ENCODE measurements at places on chromosomes 2 and 18.

- no peak for DNase-seq
Observed at GRCh38 chr2:16197504-16198147, 257.3 kb downstream of the MYCN start.

GRCh38 chr2:8693157-8693821 lies 11.4 kb downstream of the ID2 start:
- DNase-seq: peak; percentile 46

DNA sequence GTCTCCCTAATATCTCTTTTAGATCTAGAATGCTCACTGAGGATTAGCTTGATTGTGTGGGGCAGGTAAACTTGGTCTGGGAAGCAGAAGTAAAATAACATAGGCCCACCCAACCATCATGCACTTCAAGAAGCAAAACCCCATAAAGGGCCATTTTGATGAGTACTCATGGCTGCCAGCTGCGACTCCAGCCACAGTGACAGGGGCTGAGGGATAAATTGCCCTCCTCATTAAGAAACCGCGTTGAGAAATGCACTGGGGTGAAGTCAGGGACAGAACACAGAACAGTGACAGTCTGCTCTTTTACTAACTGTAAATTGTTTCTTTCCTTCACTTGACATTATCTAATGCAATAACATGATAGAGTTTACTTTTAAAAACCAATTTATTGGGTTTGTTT lies 60.2 kb downstream of the RND3 start:
- no peak for DNase-seq

GRCh38 chr2:1989216-1989615 lies 244.9 kb upstream of the PXDN start:
- DNase-seq: no peak

DNA sequence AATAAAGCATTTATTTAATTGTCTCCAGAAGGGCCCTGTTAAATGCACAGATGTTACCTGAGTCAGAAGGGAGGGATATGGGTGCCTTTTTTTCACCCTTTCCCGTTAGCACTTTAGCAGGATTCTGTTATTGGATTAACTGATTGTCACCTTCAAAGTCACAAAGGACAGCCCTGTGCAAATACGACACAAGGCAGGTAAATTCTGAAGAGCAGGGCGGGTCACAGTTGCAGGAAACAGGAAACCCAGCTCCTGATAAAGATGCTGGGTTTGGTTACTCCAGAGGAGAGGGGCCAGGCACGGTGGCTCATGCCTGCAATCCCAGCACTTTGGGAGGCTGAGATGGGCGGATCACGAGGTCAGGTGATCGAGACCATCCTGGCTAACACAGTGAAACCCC lies 11.4 kb upstream of the PKDCC start:
- DNase-seq: no peak

GRCh38 chr2:161352719-161353118 lies 44.5 kb downstream of the PSMD14 start:
- DNase-seq: no peak

GRCh38 chr2:213137064-213137463 lies 14.3 kb downstream of the IKZF2 start:
- DNase-seq: no peak

DNA sequence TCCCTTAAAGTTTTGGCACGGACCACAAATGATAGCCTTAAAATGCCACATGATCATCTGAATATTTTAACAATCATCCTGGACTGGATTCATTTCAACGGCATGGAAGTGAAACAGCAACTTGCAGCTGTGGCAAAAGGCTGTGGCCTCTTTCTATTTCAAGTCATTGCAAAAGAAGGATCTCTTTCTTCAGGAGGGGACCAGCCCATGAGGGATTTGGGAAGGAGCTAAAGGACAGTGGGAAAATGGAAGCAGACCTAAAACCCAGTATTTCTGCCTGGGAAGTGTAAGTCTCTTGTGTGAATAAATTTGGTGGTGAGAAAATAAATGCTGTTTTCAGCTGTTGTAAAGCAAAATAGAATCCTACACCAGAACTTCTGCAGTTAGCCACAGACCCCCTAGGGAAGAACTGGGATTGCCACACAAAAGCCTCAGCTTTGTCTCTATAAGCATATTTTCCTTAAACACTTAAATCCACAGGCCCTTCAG lies 107.3 kb upstream of the ZFP36L2 start:
- no peak for DNase-seq

- no peak for DNase-seq
Observed at GRCh38 chr18:48788373-48788772, 162.4 kb downstream of the SMAD7 start.

GRCh38 chr18:13726972-13727331 lies 479 bp downstream of the RNMT start:
- DNase-seq: no peak

- no peak for DNase-seq
Observed at GRCh38 chr2:173126819-173127218, 51.2 kb downstream of the MAP3K20 start.

DNA sequence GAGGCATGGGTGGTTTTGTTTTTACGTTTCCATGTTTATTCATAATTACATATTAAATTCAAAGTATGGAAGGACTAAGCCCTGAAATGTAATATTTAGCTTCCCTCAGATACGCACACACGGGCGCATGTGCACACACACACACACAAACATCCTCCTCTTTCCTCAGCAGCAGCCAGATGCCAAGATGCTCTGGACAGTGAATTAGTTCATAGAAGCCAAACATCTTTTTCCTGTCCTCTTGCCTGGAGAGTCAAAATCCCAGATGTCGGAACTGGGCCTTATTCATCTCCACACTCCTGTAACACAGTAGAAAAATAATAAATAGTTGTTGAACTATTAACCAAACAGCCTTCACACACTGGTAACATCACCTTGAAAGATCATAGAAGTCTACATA lies 273.1 kb downstream of the SP3 start:
- no peak for DNase-seq

DNA sequence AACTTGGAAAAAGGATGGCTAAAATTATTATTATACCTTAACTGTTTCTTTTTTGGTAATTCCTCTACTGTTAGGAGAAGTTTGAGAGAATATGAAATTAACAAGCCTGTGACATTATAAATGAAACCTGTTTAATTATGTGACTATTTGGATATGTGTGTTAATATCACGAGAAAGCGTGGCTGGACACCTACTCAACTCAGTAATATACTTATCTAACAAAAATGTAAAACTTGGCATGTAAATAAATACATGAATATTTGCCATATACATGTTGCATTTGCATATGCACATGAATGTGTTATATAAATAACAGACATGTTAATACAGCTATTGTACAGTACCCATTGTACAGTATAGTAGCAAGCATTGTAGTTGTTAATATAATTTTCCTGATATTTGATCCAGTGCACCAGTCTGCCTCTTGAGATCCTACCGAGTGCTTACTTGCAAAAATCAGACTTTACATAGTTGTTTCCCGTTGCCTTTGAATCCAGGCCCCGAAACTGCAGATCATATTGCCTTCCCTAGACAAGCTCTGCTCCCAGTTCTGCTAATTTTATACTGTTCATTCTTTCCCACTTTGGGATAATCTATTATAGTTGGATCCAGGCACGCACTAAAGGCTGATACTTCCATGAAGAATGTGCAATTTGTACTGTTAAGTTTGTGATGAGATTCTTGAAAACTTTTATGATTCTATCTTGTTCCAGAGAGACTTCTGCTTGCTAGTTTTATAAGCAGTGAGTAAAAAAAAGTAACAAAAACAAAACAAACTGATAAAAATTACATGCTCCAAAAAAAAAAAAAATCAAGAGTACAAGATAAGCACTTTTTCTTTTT lies 395.6 kb downstream of the ARHGAP15 start:
- DNase-seq: no peak

DNA sequence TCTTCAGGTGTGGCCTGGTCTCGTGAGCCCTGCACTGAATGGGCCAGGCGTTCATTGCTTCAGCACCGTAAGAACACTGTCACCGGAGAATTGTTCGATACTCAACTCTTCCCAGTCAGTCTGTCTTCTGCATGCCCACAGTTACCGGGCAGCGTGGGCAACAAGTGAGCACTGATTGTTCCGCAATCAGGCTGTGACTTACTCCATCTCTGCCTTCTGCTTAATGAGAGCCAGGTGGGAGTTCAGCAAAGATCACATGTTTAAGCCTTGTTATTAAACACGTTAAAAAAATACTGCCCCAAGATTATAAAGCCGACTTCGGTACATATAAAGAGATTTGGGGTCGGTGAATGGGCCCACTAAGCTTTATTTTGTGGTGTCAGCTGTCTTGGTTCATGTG lies 3.7 kb downstream of the STEAP3 start:
- no peak for DNase-seq

DNA sequence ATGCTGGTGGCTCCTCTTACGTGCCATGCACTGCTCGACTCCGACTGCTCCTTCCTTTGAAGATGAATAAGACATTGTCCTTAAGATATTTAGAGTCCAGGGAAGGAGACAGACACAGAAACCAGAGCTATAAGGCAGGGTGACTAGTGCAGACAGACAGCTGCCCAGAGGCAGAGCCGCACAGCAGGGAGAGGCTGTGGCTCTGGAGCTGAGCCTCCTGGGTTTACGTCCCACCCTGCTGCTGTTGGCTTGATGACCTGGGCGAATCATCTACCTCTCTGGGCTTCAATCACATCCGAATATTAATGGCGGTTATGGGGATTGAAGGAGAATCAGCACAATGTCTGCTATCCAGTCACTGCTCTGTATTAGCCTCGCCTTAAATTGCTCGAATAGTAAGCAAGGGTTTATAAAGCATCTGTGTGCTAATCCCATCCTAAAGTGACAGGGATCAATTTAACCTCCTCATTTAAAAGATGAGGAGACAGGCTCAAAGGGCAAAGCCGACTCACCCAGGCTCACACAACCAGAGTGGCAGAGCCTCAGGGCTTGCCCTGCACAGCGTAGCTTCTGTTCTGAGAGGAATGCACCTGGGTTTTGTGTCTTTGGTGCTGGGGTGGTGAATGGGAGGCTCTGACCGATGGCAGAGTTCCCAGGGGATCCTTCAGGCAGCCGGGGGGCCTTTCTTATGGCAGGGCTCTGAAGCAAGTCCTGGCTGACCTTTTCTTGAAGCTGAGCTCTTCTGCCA lies 284.1 kb downstream of the MYCN start:
- DNase-seq: no peak

DNA sequence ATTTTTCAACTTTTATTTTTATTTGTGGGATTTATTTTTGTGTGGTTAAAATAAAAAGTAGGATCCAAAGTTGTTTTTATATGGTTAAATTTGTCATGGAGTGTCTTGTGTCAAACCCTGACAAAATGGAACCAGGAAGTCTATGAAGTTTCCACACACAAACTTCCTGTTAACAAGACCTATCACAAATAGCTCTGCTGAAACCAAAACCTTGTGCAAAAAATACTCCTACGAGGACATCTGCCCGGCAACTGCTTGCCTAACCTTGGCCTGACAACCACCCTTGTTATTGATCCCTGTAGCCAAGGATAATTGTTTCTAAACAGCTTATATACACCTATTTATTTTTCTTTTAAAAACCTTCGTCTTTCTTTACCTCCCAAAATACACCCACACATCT lies 389.6 kb downstream of the TRIB2 start:
- no peak for DNase-seq

DNA sequence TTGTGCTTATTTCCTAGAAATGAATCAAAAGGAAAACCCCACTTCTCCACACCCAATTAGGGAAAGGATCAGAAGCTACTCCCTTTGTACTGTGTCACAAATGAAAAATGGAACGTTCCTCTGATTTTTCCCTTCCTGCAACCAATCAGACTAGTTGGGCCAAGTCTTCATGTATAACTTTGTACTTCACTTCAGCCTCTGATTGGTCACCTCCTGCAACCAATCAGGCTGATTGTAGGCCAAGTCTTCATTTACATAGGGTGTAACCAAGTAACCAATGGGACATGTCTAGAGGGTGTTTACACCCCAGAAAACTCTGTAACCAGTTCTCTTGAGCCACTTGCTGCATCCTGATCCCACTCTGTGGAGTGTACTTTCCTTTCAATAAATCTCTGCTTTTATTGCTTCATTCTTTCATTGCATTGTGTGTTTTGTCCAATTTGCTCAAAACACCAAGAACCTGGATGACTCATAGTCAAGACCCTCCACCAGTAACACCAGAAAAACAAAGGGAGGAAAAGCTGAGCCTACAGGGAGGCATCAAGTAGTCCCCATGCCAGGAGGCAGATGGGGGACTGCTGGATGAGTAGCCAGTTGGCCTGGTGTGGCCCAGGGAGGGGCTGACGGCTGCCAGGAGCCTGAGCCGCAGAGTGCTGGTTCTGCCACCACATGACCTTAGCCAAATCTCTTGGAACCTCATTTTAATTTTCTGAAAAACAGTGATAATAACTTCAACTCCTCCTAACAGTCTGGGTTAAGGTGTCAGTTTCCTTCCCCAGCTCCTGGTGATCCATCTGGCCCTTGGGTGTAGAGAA lies 46.1 kb downstream of the SOWAHC start:
- DNase-seq: no peak

DNA sequence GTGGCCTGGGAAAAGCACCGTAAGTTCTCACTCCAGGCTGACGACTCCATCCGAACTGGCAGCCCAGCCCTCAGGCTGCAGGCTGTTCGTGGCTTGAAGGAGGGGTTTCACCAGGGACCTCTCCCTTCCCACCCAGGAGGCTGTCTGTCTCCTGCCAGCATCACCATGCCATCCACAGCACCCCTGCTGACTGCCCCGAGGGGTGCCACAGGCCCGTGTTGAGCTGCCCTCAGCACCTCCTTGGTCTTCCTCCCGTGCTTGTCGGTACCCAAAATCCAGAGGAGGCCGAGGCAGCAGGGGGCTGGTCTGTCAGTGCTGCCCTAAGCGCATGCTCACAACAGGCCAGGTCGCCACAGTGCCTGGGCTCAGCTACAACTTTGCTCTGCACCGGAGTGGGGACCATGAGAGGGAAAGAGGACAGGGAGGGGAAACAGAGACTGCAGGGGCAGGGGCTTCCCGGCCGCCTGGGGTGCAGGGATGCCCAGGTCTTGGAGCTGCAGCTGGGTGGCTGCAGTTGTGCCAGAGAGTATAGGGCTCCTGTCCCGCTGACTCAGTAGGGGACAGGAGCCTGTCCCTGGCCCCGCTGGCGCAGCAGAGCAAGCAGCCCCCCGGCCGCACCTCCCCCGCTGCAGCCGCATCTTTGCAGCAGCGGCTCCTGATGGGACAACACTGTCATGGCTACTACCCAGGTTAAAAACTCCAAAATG lies 963.7 kb upstream of the CRIM1 start:
- no peak for DNase-seq
